ENCODE measurements at places on chromosomes 1 and 21. TPM values are rescaled to one million over a fixed set of nuclear protein-coding genes. Genes with fewer than 3 reads are reported as not detected.

- DNase-seq, result no peak
Observed at GRCh38 chr1:85607126-85607920, 26.8 kb downstream of the CCN1 start.

LDLRAD1 gene
- not detected for total RNA-seq

GRCh38 chr1:169321539-169321938, 46.1 kb downstream of the NME7 start:
- no peak for DNase-seq

DNA sequence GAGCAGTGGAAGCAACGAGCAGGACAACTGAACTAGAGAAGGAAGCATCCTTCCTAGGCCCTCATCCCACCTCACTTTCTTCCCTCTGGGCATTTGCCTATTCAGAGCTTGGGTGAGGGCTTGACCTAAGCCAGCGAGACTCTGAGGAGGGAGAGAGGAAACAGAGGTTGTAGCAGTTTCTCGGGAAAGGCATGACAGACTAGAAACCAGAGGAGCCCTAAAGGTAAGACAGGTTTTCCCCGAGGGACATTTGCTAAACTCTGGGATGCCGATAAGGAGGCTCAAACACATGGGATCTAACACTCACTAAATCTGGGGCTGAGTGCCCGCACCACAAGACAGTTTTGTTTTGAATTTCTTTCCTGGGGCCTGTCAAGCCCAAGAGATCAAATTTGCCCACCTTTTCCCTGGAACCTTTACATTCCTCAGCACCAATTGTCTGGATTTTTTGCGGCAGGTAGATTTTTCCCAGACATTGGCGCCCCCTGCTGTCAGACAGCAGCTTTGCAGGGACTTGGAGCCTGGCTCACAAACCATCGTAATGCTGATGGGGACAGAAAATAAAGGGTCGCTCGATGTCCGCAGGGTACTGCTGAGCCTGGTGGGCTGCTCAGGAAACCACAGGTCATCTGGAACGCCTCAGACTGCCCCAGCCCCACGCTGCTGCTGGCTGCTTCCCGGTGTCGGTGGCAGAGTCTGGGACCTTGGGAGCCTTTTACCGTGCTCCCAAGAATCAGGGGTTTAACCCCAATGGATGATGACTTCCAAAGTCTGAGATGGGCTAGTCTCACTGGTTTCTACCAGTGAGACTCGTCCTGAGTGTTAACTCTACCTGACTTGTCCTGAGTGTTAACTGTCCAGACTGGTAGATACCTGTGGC, 23.4 kb upstream of the TSPAN2 start:
- no peak for DNase-seq

GRCh38 chr1:241837901-241838300, 10.1 kb upstream of the EXO1 start:
- DNase-seq, result no peak

- no peak for DNase-seq
Observed at GRCh38 chr1:96698342-96698983, 23.1 kb upstream of the PTBP2 start.

- no peak for DNase-seq
Observed at GRCh38 chr1:119253366-119253765, 112.9 kb upstream of the WARS2 start.

DNA sequence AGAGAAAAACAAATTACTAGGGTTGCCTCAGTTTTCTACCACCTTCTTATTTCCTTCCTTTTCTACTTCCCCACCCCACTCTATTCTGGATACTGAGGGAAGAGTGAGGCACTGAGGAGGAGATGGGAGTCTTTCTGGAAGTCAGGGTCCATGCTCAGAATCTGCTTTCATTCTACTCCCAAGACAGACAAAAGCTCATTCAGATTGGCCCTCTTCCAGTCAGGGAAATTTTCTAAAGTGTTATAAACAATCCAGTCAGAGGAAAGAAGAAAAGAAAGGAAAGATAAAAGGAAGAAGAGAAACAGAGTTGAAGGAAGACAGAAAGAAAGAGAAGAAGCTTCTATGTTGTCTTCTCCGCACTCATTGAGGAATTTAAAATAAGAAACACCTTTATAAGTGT, 228.6 kb downstream of the COP1 start:
- DNase-seq, result no peak

DNA sequence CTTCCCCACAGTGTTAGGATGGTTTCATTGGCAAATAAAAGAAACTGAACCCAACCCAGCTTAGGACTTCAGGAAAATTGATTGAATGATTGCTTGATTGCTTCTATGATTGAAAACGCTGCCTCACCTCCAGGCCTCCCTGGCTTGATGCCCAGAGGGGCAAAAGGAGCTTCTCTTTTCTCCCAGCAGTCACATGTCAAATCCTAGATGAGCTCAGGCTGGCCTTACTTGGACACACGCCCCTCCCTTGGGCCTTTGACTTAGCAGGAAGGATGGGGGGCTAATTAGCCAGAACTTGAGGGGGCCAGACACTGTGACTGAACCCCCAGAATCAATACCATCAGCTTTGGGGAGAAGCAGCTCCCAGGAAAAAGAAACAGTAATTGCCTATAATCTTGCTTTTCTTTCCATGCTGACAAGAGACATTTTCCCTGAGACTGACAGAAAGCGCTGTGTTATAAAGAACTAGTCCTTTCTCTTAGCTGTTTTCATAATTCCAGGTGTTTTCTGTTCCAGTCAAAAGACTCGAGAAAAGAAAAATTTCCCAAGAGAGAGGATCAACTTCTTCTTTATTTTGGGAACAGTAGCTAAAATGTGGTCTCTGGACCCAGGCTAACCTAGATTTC, 50.8 kb upstream of the ATP5PO start:
- no peak for DNase-seq

DNA sequence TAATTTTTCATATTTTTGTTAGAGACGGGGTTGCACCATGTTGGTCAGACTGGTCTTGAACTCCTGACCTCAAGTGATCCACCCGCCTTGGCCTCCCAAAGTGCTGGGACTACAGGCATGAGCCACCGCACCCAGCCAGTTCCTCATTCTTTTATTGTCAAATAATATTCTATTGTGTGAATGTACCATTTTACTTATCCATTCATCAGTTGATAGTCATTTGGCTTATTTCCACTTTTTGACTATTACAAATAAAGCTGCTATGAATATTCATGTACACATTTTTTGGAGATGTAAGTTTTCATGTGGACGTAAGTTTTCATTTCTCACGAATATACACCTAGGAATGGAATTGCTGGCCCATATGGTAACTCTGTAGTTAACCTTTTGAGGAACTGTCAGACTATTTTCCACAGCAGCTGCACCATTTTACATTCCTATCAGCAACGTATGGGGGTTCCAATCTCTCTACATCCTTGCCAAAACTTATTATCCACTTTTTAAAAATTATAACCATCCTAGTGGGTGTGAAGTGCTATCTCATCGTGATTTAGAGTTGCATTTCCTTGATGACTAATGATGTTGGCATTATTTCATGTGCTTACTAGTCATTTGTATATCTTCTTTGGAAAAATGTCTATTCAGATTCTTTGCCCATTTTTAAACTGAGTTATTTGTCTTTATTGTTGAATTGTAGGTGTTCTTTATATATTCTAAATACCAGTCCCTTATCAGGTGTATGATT, 12.7 kb downstream of the PACC1 start:
- DNase-seq, result no peak

- no peak for DNase-seq
Observed at GRCh38 chr1:8462371-8462892, 144.5 kb downstream of the SLC45A1 start.

SNRPE gene
- 62.5 TPM for total RNA-seq

DNA sequence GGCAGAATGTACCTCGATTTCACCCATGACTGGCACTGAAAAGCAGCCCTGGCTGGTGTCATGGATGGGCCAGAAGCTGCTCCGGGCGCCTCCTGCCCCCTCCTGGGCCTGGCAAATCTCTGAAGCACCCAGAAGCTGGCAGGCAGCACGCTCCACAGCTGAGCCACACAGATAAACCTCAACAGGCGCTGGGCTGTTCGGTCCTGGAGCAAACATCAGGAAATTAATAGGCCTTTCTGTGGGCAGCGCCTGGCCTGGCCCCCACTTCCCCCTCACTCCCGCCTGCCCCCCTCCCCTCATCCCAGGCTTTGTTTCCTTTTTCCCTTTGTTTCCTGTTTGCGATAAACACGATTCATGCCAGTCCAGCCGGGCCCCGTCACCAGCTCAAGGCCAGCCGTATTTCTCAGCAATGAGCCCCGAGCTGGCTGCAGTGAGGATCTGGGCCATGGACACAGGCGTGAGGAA, 20.1 kb upstream of the DISP3 start:
- peak; percentile 28 for DNase-seq

AMY1B gene
- not detected for total RNA-seq

DNA sequence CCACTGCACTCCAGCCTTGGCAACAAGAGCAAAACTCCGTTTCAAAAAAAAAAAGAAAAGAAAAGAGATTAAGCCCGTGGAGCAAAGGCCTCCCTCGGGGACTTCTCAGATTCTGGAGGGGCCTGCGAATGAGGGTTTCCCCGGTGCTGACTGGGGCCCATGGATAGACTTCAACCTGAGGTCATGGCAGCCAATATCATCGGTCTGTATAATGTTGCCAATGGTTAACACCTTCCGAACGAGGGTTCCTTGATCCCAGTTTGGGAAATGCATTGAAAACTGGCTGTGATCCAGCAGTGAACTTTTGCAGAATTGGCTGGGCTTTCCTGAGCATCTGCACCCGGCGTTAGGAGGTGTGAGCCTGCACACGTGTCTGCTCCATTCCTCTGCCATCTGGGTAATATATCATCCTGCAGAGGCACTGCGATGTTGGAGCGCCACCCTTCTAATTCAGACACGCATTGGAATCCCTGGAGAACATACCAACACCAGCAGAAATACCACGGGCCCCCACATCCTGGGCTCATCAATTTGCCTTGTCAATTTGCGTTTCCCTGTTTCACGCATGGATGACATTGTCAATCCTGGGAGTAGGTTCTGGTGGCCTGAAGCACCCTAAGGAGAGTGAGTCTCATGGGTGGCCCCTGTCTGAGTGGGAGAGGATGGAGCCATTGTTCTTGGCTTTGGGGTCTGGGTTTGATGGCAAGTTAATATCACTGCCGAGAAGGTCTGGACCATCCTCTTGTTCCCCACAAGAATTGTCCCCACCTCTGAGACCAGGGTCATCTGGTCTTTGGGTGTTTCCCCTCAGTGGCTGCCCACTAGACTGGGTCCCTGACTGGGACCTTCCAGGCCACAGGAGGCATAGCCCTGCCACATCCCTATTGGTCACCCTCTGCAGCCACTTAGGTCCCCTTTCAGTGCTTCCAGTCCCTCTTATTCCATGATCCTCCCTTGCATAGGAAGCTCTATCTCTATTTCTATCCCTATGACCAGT, 441.0 kb downstream of the PTPRU start:
- DNase-seq, result no peak

DNA sequence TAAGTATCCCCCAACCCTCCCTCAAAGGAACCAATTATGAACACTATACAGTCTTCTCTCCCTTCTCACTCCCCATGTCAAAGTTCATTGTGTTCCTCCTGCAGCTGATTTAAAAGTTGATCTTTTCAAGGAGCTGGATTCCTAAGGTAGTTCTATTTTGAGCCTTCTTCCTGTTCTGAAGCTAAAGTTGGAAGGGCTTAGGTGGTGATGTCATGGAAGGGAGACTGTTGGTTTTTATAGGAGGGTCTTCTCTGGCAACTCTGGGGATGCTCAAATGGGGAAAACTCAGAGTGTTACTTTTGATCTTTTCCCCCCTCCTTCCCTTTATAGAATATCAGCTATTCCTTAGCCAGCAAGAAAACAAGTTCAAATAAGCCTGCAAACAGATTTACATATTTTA, 83.0 kb upstream of the AK4 start:
- no peak for DNase-seq

DNA sequence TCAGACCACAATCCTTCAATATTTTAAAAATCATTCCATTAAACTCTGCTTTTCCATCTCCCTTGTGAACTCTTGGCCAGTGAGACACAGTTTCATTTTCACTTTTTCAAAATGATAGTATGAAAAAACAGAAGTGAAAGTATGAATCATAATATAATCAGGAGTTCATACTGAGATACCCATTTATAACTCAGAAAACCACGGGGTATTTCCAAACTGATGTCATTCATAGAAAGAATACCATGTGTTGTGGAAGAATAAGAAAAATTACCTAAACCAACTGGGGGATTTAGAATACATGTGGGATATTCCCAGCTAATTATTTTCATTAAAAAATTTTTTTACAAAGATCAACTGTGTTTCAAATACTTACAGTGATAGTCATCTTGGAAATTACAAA, 149.9 kb downstream of the MRPL39 start:
- no peak for DNase-seq

- no peak for DNase-seq
Observed at GRCh38 chr1:244092964-244093638, 42.0 kb downstream of the ZBTB18 start.

GREM2 gene
- not detected for total RNA-seq

GRCh38 chr1:160884579-160884978, 401 bp downstream of the ITLN1 start:
- DNase-seq, result no peak

PDZK1 gene
- total RNA-seq, result 0.65 TPM

SUSD4 gene
- total RNA-seq, result 15.6 TPM

DNA sequence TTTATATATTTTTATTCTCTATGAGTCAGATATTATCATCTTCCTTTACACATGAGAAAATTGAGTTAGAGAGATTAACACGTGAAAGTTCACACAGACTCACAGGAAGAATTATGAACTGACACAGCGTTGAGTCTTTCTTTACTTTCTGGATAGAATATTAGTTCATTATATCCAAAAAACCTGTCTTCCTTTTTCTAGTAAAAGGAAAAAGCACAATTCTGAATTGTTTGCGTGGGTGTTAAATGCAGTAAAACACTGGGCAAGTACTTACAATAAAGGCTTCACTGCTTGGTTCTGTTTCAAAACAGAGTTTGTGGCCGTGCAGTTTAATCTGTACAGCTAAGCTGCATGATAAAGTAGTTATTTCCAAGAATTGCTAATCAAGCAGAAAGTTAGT, 10.8 kb downstream of the MAGI3 start:
- DNase-seq, result no peak

- peak; percentile 39 for DNase-seq
Observed at GRCh38 chr1:204377800-204378668, 18.3 kb upstream of the PLEKHA6 start.

DNA sequence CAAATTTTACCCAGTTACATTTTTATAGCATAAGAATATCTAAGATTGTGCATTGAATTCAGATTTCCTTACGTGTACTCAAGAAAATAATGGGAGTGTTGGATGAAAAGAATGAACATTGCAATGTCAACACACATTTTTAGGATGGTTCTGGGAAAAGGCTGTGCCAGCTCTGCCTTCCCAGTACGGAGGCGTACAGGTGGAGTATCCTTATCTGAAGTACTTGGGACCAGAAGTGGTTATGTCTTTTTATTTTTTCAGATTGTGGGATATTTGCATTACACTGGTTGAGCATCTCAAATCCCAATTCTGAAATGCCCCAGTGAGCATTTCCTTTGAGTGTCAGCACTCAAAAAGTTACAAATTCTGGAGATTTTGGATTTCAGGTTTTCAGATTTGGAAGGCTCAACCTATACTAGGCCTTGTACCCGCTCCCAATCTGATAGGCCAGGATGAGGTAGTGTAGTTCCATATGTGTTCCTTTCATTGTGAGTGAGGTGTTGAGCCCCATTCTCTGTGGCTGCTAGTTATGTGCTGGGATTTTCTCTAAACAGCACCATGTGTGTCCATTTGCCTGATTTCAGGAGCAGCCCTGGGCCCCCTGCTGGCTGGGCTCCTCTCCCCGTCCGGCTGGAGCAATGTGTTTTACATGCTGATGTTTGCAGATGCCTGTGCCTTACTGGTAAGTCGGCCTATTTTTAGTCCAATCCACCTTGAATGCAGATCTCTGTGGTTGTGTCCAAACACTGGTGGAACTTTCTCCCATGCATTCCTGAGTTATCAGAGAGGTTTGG, 60.8 kb downstream of the SLC37A1 start:
- no peak for DNase-seq

NEXN gene
- total RNA-seq, result 235 TPM

SIK1 gene
- total RNA-seq, result 49.7 TPM

OR2T29 gene
- not detected for total RNA-seq

Measured in left cardiac atrium (tissue), 4 donors.